Fibroblast of lung (primary cell): ENCODE measurements at places on chromosomes 6 and 20. TPM values are rescaled to one million over a fixed set of nuclear protein-coding genes. Genes with fewer than 3 reads are reported as not detected.

BEND3 gene
- 0.83 and 1.0 TPM in 2 replicates for total RNA-seq

DNA sequence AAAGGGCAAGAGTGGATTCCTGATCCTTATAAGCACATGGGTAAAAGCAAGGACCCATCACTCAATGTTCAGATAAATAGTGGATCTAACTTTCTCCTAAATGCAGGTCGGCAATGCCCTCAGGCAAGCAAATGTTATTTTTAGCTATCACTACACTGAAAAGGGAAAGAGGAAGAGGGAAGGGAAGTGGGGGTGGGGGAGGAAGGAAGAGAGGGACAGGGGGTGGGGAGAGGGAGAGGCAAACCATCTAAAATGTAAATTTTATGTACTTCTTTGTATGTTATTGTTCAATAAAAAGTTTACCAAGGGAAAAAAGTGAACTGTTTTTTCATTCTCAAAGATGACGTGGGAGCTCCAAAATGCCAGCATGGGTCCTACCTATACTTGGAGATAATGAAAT is 44.2 kb downstream of the CHD6 start:
- no peak for DNase-seq
- no peak overlapping the region for H3K27ac ChIP-seq
- no peaks in the 10 kb centered on the region for H3K4me1 ChIP-seq
- H3K27me3 ChIP-seq: no peaks in the 10 kb centered on the region
- H3K4me3 ChIP-seq: no peak overlapping the region

VTA1 gene
- total RNA-seq: 25.9 and 26.3 TPM in 2 replicates

HSD17B8 gene
- total RNA-seq: 11.0 and 11.4 TPM in 2 replicates

DNA sequence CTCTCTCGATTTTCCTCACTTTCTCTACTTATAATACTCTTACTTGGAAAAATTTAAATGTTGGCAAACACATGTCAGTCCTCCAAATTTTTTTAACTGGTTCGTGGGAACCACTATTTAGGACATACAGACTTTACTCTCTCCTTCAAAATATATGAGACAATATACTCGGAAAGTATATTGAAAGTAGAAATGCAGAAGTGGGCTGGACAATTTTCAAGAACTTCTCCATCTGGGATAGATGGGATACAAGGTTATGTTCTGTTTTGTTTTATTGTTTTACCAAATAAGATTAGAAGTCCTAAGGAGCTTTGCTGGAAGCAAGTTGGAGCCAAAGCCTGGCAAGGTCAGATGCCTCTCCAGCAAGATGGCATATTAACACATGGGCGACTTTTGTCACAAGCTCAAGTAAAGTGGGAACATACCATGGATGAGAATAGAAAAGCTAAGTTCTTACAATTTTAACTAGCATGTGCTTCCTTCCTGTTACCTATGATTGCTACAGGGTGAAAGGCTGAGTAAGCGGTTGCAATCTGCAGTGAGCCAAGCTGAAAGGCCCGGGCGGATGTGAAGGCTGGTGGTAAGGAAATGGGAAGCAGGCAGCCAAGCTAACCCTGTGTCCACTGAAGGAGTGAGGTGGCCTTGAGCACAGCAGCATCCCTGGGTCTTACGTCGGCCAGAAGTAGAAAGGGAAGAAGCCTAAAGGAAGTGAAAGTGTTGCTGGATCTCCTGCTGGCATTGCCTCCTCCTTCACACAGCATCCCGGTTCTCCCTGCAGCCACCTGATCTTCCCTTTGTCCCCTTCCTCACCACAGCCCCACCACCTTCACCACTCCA is 7.1 kb downstream of the MAP3K5 start:
- H3K27me3 ChIP-seq: no peaks in the 10 kb centered on the region
- H3K27ac ChIP-seq: peak overlapping the region; percentile 41
- peaks cover 2% of the 10 kb centered on the region for H3K36me3 ChIP-seq
- H3K4me3 ChIP-seq: no peak overlapping the region

DNA sequence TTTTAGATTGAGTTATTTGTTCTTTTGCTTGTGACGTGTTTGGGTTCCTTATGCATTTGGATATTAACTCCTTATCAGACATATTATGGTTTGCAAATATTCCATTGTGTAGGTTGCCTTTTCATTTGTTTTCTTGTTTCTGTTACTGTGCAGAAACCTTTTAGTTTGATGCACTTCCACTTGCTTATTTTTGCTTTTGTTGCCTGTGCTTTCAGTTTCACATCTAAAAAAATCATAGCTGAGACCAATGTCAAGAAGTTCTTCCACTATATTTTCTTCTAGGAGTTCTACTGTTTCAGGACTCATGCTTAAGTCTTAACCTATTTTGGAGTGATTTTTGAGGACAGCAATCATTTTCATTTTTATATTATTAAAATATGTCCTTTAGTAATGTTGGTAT is 113.5 kb downstream of the EPM2A start:
- H3K4me3 ChIP-seq: no peak overlapping the region
- H3K36me3 ChIP-seq: no peaks in the 10 kb centered on the region
- no peaks in the 10 kb centered on the region for H3K27me3 ChIP-seq
- H3K27ac ChIP-seq: no peak overlapping the region
- no peaks in the 10 kb centered on the region for H3K4me1 ChIP-seq

LY6G6F gene
- total RNA-seq: not detected in 2 replicates

IL20RA gene
- 0.33 and 0.77 TPM in 2 replicates for total RNA-seq

- no peak overlapping the region for H3K4me3 ChIP-seq
- no peak for DNase-seq
- H3K27ac ChIP-seq: no peak overlapping the region
- no peaks in the 10 kb centered on the region for H3K27me3 ChIP-seq
- H3K4me1 ChIP-seq: no peaks in the 10 kb centered on the region
These were observed 118.8 kb downstream of the PHACTR3 start for GRCh38 chr20:59723108-59723500.

- no peaks in the 10 kb centered on the region for H3K27me3 ChIP-seq
- H3K27ac ChIP-seq: no peak overlapping the region
- no peaks in the 10 kb centered on the region for H3K4me1 ChIP-seq
- no peaks in the 10 kb centered on the region for H3K36me3 ChIP-seq
- no peak overlapping the region for H3K4me3 ChIP-seq
These were observed 3.6 kb upstream of the HINT3 start for GRCh38 chr6:125952764-125953501.

- no peak overlapping the region for H3K27ac ChIP-seq
- no peak for DNase-seq
- no peaks in the 10 kb centered on the region for H3K4me1 ChIP-seq
- no peak overlapping the region for H3K4me3 ChIP-seq
- H3K36me3 ChIP-seq: no peaks in the 10 kb centered on the region
These were observed 34.0 kb upstream of the INSM1 start for GRCh38 chr20:20333866-20334265.

- H3K4me1 ChIP-seq: no peaks in the 10 kb centered on the region
- no peak for DNase-seq
- no peaks in the 10 kb centered on the region for H3K36me3 ChIP-seq
- no peaks in the 10 kb centered on the region for H3K27me3 ChIP-seq
These were observed 1131.8 kb downstream of the GRIK2 start for GRCh38 chr6:102525336-102525735.

DNA sequence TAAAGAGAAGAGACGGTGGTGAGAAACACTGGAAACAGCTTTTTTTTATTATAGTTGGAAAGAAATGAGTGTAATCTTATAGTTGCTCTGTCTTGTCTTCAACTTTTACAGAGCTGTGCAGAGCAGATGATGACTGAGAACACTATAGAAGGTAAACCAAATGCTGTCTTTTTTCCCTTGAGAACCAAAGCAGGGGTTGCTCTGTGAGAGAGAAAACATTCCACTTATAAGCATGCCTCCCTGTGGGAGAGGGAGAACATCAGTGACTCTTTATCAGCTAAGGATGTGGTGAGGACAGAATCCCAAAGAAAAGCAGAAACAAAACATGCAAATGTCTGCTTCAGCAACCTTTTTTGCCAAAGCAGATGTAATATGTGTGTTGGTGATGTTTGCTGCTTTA is 179.3 kb upstream of the HDDC2 start:
- no peaks in the 10 kb centered on the region for H3K27me3 ChIP-seq
- DNase-seq: no peak
- H3K4me1 ChIP-seq: no peaks in the 10 kb centered on the region

NFS1 gene
- total RNA-seq: 31.7 and 36.5 TPM in 2 replicates

DNA sequence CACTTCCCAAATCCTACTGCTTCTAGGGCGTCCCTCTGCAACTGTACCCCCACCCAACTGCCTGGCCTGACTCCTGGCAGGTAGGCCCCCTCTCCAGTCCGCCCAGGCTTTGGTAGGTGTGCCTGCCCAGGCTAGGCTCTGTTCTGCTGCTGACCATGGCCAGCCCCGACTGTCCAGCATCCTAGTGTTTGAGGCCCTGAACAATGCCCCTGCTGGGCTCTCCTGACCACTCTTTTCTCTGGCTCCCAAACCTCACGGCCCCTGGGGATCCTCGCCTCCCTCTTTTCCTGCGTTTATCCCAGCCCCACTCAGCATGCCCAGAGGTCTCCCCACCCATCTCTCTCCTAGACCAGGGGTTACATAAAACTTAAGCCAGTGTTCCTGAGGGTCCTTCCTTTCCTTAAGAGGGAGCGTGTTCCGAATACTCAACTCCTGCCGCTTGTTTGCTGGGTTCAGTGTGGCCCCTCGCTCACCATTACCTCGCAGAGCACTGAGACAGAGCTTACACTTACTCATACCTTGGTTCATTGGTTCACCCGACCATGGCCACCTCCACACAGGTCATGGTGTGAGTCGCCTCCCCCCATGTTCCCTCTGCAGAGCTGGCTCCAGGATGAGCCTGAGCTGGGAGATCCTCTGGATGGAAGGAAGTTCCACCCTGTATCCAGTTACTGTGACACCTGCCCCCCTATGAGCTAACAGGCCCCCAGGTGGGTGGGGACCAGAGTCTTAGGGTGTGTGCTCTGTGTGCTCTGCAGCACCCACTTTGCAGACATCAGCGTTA is 21.0 kb upstream of the MYT1 start:
- DNase-seq: no peak
- H3K27ac ChIP-seq: no peak overlapping the region
- no peak overlapping the region for H3K4me3 ChIP-seq
- no peaks in the 10 kb centered on the region for H3K27me3 ChIP-seq
- no peaks in the 10 kb centered on the region for H3K4me1 ChIP-seq
- no peaks in the 10 kb centered on the region for H3K36me3 ChIP-seq
